Cardiac muscle cell (in vitro differentiated cells and primary cell): ENCODE measurements at places on chromosomes 4 and X.

GRCh38 chr4:78922207-78922606, 17.0 kb downstream of the PAQR3 start:
- peak; percentile 40 for DNase-seq

DNA sequence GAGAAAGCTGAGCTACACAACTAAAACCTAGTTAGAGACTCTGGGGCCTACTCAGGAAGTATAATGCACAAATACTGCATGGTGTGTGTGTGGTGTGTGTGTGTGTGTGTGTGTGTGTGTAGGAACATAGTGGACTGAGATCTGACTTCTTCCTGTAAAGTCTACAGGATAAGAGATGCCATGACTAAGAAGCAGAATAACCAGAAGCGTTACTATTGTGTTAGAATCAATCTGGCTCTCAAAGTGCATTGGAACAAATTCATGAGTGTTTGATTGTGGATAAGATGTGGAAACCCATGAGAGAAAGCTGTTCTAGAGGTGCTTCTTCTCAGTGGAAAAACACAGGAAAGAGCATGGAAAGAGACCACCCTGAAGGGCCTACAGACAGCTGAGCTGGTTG, 302.1 kb downstream of the INPP4B start:
- no peak for DNase-seq

GRCh38 chr4:140163029-140163810, 9.2 kb upstream of the MAML3 start:
- DNase-seq, result peak; percentile 85

- no peak for DNase-seq
Measured at GRCh38 chr4:1975880-1976279, 32.9 kb downstream of the NELFA start.

GRCh38 chr4:3285558-3286334, 7.1 kb upstream of the RGS12 start:
- DNase-seq, result no peak

GRCh38 chr4:119087656-119088055, 48.0 kb upstream of the MYOZ2 start:
- DNase-seq, result no peak

DNA sequence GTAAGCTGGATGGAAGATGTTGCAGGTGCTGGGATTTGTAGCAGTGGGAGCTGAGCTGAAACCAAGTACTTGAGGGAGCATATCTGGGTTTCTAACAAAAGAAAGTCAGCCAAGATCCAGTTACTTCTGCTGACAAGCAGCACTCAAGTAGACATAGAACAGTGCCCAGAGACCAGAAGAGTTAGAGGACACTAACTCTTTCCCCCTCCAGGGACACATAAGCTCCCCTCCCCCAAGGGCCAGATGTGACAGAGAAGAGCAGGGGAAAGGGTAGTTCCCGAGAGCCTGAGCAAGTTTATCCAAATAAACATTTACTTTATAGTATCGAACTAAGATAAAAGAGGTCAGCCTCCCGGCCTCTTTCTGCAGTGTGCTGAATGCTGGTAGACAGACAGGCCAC, 12.2 kb downstream of the TRPC3 start:
- DNase-seq, result peak; percentile 96

- no peak for DNase-seq
Measured at GRCh38 chr4:153523164-153523796, 57.1 kb downstream of the TMEM131L start.

DNA sequence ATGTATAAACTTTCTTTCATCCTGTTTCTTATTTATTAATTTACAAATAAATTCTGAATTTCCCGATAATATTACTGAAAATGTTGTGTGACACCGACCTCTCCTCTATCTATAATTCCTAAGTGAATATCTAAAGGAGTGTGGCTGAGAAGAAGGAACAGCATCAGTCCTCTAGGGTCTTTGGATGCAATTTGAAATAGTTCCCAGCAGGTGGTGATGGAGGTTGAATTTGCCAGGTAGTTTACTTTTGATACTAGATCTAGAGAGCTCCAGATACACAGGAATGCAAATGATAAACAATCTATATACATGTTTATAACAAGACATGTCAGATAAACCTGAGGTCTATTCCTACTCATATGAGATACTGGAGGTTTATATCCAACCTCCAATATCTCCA, 305.4 kb downstream of the PCDH18 start:
- no peak for DNase-seq
